ENCODE measurements at places on chromosomes 12 and 14. TPM values are rescaled to one million over a fixed set of nuclear protein-coding genes. Genes with fewer than 3 reads are reported as not detected.

Gene LRP1-AS
- not detected for total RNA-seq

Gene INHBC
- not detected for total RNA-seq

Gene B4GALNT3
- total RNA-seq, result 4.6 TPM

Gene LEMD3
- 69.4 TPM for total RNA-seq

Gene IGF1
- 108 TPM for total RNA-seq

GRCh38 chr14:33940561-33941011, 10.3 kb downstream of the EGLN3 start:
- DNase-seq, result no peak

DNA sequence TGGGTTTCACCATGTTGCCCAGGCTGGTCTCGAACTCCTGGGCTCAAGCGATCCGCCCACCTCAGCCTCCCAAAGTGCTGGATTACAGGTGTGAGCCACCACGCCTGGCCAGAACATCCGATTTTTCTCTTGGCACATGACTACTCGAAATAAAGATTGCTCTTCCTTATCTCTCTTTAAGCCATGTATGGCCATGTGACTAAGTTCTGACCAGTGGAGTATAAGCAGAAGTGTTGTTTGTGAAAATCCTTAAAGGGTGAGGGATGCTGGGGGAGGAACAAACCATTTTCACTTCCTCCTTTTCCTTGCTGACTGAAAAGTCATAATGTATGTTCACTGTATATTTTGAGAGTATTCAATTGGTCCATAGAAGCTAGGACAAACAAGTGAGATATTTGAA, 50.7 kb upstream of the ATF7IP start:
- no peak for DNase-seq

DNA sequence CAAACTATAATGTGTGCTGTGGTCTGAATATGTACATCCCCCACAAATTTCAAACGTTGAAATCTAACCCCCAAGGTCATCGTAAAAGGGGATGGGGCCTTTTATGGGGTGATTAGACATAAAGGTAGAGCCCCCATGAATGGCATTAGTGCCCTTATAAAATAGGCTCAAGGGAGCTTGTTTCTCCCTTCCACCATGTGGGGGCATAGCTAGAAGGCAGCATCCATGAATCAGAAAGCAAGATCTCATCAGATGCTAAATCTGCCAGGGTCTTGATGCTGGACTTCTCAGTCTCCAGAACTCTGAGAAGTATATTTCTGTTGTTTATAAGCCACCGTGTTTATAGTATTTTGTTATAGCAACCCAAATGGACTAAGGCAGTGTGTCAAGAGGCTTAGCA, 33.4 kb upstream of the IGF1 start:
- no peak for DNase-seq

GRCh38 chr12:123713823-123714585, 1.9 kb downstream of the ATP6V0A2 start:
- no peak for DNase-seq

GRCh38 chr14:44404036-44404435, 103.0 kb downstream of the FSCB start:
- DNase-seq, result no peak
